Astrocyte (in vitro differentiated cells and primary cell): ENCODE measurements at places on chromosomes 6 and 20. TPM values are rescaled to one million over a fixed set of nuclear protein-coding genes. Genes with fewer than 3 reads are reported as not detected.

- peak overlapping the region; percentile 80 for H3K4me3 ChIP-seq
- peak overlapping the region; percentile 75 for H3K27ac ChIP-seq
- H3K36me3 ChIP-seq = no peaks in the 10 kb centered on the region
- peaks cover 23% of the 10 kb centered on the region for H3K4me1 ChIP-seq
Measured at GRCh38 chr6:151242420-151242861, 2.7 kb downstream of the AKAP12 start.

GRCh38 chr20:47861116-47861515 lies 75.8 kb upstream of the SULF2 start:
- H3K27ac ChIP-seq = no peak overlapping the region
- peaks cover 17% of the 10 kb centered on the region for H3K4me1 ChIP-seq
- peaks cover 9% of the 10 kb centered on the region for H3K27me3 ChIP-seq
- no peaks in the 10 kb centered on the region for H3K36me3 ChIP-seq

DNA sequence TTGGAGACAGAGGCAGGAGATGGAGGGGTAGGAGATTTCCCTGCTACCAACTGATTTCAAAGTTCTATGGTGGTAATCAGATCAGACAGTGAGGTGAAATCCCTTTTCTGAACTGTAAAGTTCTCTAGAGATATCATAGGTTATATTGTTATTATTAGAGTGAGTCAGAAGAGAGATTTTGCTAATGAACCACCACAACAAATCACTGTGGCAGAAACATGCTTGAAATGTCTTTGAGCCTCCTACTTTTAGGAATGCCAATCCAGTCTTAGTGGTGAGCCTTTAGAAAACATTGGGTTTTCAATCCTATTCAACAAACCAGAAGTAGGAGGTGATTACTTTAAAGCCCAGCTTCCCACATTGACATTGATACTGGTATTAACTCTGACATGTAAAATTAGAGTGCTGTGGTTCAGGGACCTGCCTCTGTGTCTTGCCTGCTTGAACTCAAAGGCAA lies 136.7 kb upstream of the CNR1 start:
- no peak overlapping the region for H3K4me3 ChIP-seq
- H3K27me3 ChIP-seq = no peaks in the 10 kb centered on the region
- peak; percentile 55 for DNase-seq
- no peak overlapping the region for H3K27ac ChIP-seq
- no peaks in the 10 kb centered on the region for H3K36me3 ChIP-seq

- H3K27ac ChIP-seq = no peak overlapping the region
- no peaks in the 10 kb centered on the region for H3K36me3 ChIP-seq
- DNase-seq = no peak
- H3K4me1 ChIP-seq = no peaks in the 10 kb centered on the region
Measured at GRCh38 chr6:70160276-70160675, 142.6 kb downstream of the COL9A1 start.

GRCh38 chr20:31653561-31653960 lies 15.8 kb downstream of the COX4I2 start:
- no peak for DNase-seq
- H3K27ac ChIP-seq = no peak overlapping the region
- no peak overlapping the region for H3K4me3 ChIP-seq
- H3K27me3 ChIP-seq = no peaks in the 10 kb centered on the region
- no peaks in the 10 kb centered on the region for H3K36me3 ChIP-seq

- H3K27ac ChIP-seq = no peak overlapping the region
- H3K4me1 ChIP-seq = peaks cover 7% of the 10 kb centered on the region
- H3K36me3 ChIP-seq = no peaks in the 10 kb centered on the region
Measured at GRCh38 chr6:37669887-37670437, 27.7 kb downstream of the MDGA1 start.

The IMPG1 gene
- not detected in 2 replicates for total RNA-seq

The KIF6 gene
- 1.2 and 2.0 TPM in 2 replicates for total RNA-seq

The ADGRF1 gene
- 0.05 and 0.25 TPM in 2 replicates for total RNA-seq
